SK-N-SH (cell line): ENCODE measurements at places on chromosomes 2 and 18. TPM values are rescaled to one million over a fixed set of nuclear protein-coding genes. Genes with fewer than 3 reads are reported as not detected.
A peak's percentile ranks its signal among the peaks of the same experiment; 100 is the strongest.

DNA sequence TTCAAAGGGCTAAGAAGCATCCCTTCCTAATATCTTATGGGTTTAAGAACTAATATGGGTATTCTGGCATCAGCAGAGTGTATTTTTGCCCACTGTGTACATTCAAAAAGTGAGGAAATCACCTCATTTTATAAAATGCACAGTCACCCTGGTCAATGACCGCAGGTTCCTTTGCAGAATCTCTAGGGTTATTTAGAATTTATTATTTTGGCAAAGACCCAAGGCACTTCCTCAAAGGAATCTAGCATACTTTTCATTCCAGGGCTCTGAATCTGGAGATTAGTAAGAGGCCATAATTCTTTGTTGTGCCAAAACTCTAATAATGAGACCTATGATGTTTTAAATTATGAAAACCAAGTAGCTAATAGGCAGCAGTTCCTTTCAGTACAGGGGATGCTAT, 27.2 kb upstream of the CDH2 start:
- no peak for DNase-seq

GRCh38 chr2:189092936-189093335, 86.6 kb downstream of the COL5A2 start:
- DNase-seq: no peak

DNA sequence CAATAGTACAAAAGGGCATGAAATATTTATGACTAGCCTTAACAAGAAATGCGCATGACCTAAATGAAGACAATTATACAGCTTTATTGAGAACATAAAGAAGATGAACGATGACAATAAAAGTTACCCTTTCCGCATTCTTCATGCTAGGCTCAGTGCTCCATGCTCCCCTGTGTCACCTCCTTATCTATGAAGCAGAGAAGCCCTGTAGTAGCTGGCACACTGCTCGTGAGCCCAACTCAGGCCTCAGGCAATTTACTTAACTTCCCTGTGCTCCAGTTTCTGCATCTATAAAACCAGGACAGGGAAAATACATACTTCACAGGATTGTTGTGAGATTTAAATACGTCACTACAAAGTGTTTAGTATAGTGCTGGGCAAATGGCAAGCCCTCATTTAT, 34.5 kb upstream of the NABP1 start:
- peak; percentile 18 for DNase-seq

- DNase-seq: peak; percentile 39
Observed at GRCh38 chr2:200065477-200065876, 110.1 kb downstream of the MAIP1 start.

- DNase-seq: no peak
Observed at GRCh38 chr2:161123531-161124030, 36.6 kb upstream of the TANK start.

GRCh38 chr2:71226096-71226964, 573 bp downstream of the PAIP2B start:
- DNase-seq: peak; percentile 47

DNA sequence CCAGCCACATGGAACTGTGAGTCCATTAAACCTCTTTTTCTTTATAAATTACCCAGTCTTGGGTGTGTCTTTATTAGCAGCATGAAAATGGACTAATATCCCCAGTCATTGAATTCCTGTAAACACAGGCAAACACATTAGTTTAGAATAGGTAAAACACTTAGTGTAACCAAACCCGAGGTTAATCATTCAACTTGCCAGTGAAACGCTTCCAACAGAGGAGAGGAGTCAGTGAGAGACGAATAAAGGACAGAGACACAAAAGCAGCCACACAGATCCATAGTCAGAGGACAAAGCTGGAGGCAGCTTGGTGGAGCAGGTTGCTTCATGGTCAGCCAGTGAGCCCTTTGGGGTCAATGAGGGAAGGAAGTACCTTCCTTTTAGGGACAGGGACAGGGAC, 348.1 kb downstream of the TGIF1 start:
- DNase-seq: no peak

DNA sequence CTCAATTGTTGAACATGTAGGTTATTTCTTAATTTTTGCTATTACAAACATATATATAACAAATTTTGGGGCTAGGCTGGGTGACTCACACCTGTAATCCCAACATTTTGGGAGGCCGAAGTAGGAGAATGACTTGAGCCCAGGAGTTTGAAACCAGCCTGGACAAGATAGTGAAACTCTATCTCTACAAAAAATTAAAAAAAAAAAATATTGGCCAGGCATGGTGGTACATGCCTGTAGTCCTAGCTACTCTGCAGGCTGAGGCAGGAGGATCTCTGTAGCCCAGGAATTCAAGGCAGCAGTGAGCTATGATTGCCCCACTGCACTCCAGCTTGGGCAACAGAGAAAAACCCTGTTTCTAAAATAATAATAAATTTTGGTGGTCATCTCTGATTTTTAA, 23.5 kb downstream of the SLC4A1AP start:
- no peak for DNase-seq

The TFCP2L1 gene
- polyA plus RNA-seq: not detected in 2 replicates

The IL1A gene
- polyA plus RNA-seq: not detected in 2 replicates
